Activated naive CD4-positive, alpha-beta T cell treated with anti-CD3 and anti-CD28 coated beads for 36 hours (primary cell): ENCODE measurements at places on chromosomes 13 and 19.

DNA sequence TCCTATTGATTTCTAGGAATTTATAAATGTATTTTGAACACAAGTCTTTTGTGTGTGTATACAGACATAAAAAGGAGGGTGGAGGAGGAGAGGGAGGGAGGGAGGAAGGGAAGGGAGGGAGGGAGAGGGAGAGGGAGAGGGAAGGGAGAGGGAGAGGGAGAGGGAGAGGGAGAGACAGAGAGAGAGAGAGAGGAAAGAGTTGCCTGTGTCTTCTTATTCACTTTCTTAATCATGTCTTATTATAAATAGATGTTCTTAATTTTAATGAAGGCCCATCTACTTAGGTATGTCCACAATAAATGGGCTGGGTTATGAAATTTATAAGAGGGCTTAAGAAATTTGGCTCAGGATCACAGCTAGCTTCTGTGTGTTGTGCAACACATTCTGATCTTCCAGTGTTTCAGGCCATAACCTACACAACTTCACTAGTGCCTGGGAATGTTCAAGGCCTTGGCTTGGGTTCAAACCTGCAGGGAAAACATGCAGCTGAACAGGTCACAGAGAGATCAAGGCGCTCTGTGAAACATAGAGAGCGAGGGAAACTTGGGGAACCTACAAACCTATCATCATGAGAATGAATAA, 39.3 kb downstream of the ZNF45 start:
- DNase-seq, result no peak

GRCh38 chr13:53537586-53537985, 509.0 kb downstream of the OLFM4 start:
- DNase-seq, result no peak

DNA sequence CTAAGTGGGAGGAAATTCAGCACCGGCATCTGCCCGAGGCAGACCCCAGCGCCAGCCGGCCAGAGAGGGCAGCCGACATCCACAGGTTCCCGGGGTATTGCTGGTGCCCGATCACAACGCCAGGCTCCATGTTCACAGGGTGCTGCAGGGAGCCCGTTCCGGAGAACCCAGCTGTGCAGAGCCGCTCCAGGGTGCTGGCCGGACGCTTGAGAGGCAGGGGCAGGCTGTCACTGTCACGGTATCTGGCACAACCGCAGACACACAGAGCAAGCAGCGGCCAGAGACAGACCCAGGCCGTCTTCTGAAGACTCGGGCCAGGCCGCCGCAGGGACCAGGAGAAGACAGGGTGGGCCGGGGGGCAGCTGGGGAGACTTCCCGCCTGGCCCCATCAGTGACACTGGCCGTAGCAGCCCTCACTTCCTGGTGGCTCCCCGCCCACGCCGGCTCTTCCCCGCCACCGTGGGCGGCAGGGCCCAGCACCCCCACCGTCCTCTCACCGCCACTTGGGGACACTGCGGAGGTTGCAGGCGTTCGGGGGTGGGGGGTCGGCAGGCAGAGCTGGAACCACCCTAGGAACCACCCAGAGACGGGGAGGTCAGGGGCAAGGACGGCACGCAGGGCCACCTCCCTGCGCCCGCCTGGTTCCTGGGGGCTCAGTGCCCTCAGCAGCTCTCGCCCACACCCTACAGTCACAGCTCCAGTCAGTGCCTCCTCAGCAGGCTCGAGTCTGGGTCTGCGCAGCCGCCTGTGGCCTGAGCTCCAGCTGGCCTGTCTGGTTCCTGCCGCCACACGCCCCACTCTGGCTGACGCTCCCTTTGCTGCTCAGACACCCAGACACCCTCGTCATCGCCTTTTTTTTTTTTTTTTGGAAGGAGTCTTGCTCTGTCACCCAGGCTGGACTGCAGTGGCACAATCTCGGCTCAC, 3.8 kb downstream of the RNF126 start:
- DNase-seq, result no peak

GRCh38 chr13:36193151-36193855, 21.1 kb downstream of the SOHLH2 start:
- DNase-seq, result no peak

GRCh38 chr13:34465423-34465922, 476.6 kb upstream of the NBEA start:
- no peak for DNase-seq

- DNase-seq, result no peak
These were observed 15.3 kb upstream of the ADPRHL1 start for GRCh38 chr13:113468472-113469201.
